ENCODE measurements at places on chromosomes 4 and X. TPM values are rescaled to one million over a fixed set of nuclear protein-coding genes. Genes with fewer than 3 reads are reported as not detected.

The RUFY3 gene
- total RNA-seq = 279 TPM

The SSX2 gene
- not detected for total RNA-seq

The SOWAHD gene
- total RNA-seq = 0.88 TPM

The KLHL13 gene
- 34.7 TPM for total RNA-seq

The TXLNG gene
- total RNA-seq = 11.0 TPM

The CCNQ gene
- total RNA-seq = 14.8 TPM

The EDNRA gene
- 50.6 TPM for total RNA-seq

The DRP2 gene
- 4.2 TPM for total RNA-seq

The SHOX gene
- 0.06 TPM for total RNA-seq

The PAGE1 gene
- total RNA-seq = not detected

The STOX2 gene
- total RNA-seq = 31.1 TPM

All from spinal cord (tissue), 10 donors.